Non-pigmented ciliary epithelial cell (primary cell): ENCODE measurements at places on chromosomes 7 and 10.

GRCh38 chr7:20146451-20146850, 70.7 kb downstream of the MACC1 start:
- no peak for DNase-seq

DNA sequence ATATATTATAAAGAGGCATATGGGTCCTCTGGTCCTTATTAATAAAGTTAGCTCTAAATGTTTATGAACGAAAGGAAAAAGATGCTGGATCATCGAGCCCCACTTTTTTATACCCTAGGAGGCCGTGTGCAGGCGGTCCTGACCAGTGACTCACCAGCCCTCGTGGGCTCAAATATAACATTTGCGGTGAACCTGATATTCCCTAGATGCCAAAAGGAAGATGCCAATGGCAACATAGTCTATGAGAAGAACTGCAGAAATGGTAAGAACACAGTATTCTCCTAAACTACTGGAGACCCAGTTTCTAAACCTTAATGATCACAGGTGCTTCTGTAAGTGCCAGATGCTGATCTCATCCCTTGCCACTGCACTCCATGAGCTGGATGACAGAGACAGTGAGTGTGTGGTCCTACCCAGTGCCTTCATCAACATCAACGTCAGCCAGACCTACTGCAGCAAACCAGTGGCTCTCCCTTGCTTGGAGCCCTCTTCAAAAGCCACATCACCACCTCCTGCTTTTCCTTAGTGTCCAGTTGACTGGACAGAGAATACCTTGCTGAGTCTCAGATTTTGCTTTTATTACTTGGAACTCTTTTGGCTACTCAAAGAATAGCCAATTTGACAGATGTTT, 7.6 kb downstream of the GPNMB start:
- DNase-seq, result no peak

GRCh38 chr7:134245253-134245652, 71.5 kb downstream of the SLC35B4 start:
- DNase-seq, result no peak

GRCh38 chr7:85908051-85908450, 721.2 kb upstream of the SEMA3D start:
- no peak for DNase-seq

GRCh38 chr7:20417260-20417659, 86.6 kb downstream of the ITGB8 start:
- no peak for DNase-seq
